MG63 (cell line): ENCODE measurements at places on chromosomes 11 and 22.
A peak's percentile ranks its signal among the peaks of the same experiment; 100 is the strongest.

- DNase-seq: no peak
Measured at GRCh38 chr11:6332066-6332465, 11.8 kb upstream of the CAVIN3 start.

GRCh38 chr11:62953811-62954210 is 31.0 kb downstream of the SLC22A6 start:
- DNase-seq: no peak

- no peak for DNase-seq
Measured at GRCh38 chr22:19866665-19867009, 12.0 kb upstream of the GNB1L start.

DNA sequence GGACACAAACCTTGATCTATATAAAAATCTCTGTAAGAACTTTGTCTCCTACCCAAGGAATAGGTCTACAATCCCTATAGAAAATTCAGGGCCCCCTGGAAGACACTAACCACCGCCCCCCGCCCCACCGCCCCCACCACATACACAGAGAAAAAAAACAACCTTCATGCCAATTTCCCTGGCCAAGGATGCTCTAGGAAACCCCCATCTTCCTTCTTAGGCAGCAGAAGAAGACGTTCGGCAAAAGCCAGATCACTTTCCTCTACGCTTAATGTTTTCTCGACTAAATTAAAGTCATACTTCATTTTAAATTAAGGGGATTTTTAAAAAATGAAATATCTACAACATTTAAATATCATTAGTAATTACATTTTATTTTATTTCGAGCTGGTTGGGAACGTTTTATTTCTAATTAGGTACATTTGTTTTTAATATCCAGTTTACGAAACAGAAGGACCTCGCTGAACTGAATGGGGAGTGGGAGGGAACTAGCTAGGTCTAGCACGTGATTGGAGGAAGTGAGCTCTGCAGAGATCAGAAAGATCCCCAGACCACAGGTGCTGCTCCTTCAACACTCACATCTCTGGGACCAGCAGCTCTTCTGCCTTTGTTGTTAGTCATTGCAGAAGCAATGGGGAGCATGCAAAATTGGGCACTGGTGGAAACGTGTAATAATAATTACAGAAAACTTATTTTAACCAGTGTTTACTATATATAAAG is 472.3 kb downstream of the MN1 start:
- DNase-seq: no peak

GRCh38 chr11:8168485-8169257 is at the start of gene RIC3:
Gene RIC3, minus strand, starts transcription at chr11:8169025. Its CDS starts 36 bp downstream, at chr11:8168989.
- DNase-seq: no peak

- DNase-seq: no peak
Measured at GRCh38 chr11:61999141-61999975, 31.9 kb upstream of the FTH1 start.

GRCh38 chr11:22558664-22559063 is 67.0 kb downstream of the FANCF start:
- DNase-seq: no peak

DNA sequence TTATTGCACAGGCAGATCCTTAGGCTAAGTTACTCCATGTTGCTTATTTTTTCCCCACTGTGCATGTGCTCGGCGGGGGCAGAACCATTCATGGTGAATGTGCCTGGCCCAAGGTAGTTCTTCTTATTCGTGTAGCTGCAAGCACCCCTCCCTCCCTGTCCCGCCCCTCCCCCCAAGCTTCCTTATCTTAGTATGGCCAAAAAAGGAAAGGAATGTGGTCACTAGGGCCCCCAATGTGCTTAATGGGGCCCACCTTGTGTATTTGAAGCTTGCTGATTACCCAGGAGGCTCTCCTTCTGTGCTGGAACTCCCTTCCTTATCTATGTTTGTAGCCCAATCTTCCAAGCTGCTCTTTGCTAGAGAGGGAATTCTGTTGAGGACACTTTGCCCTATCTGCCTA is 1259.7 kb upstream of the RAG2 start:
- DNase-seq: no peak

GRCh38 chr11:75028724-75029123 is 40.0 kb downstream of the NEU3 start:
- no peak for DNase-seq

- no peak for DNase-seq
Measured at GRCh38 chr11:39209981-39210380, 2249.5 kb downstream of the LRRC4C start.

GRCh38 chr11:8685306-8685705 is 2.7 kb downstream of the RPL27A start:
- no peak for DNase-seq

- DNase-seq: peak; percentile 89
Measured at GRCh38 chr22:30249049-30250038, 2.8 kb upstream of the LIF start.

- no peak for DNase-seq
Measured at GRCh38 chr11:68727783-68728182, 23.5 kb downstream of the TESMIN start.

DNA sequence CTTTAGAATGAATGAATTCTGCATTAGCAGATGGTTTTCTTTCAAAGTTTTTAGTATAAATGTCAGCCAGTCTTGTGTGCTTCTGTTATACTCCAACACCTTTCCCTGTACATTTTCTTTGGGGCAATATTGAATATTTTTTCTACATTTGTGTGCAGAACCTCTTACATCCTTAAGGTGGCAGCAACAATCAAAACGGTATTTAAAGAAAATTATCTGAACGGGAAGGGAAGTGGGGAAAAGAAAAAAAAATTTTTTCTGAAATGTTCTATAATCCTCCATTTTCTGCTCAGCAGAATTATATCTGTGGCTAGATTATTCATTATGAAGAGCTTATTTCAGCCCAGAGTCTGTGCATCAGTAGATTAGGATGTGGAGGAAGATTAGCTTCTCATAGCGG is 347.3 kb upstream of the RAG2 start:
- DNase-seq: no peak

DNA sequence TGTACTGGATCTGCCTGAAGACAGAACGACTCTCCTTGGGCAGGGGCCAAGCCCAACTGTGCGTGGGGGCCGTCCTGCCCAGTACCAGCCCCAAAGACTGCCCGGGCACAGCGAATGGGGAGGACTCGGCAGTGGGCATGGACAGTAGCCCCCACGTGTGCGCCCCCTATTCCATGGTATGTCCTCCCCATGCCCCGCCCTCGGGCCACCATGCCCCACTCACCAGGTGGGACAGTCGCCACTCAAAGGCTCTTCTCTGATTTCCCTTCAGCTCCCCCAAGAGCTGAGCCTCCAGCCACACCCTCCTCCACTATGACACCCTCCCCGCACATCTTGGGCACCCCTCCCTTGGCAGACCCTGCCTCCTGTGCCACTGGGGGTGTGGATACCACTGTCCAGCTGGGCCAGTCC is 43.5 kb downstream of the GNB1L start:
- DNase-seq: no peak

DNA sequence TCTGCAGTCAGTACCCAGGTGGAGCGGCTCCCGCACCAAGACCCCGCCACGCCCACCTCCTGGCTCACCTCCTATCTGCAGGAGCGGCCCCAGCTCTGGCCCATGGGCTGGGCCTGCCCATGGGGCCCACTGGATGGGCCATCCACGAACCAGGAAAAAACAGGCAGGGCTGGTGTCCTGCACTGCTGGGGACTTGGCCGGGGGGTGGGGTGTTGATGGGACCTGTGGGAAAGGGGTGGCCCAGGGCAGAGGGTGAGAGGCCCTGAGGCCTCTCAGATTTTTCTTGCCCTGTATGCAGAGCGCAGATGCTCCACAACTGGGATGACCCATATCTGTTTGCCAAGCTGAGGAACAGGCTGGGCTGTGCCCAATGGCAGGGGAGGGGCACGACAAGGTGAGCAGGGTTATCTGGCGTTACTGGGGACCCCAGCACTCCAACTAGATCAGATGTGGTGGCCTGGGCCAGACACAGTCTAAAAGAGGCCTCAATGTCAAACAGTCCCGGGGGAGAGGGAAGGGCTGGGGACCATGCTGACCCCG is 2.7 kb upstream of the PIM3 start:
- no peak for DNase-seq

GRCh38 chr22:30040499-30041260 is 39.6 kb upstream of the HORMAD2 start:
- DNase-seq: no peak

- DNase-seq: no peak
Measured at GRCh38 chr11:26326793-26327400, 5.0 kb upstream of the ANO3 start.

GRCh38 chr11:118679483-118679882 is at the start of gene TREH:
Gene TREH, minus strand, starts transcription at chr11:118679650. Its CDS starts 23 bp downstream, at chr11:118679627.
- DNase-seq: no peak

GRCh38 chr11:62922653-62923431 is 1.7 kb upstream of the CHRM1 start:
- DNase-seq: peak; percentile 18

DNA sequence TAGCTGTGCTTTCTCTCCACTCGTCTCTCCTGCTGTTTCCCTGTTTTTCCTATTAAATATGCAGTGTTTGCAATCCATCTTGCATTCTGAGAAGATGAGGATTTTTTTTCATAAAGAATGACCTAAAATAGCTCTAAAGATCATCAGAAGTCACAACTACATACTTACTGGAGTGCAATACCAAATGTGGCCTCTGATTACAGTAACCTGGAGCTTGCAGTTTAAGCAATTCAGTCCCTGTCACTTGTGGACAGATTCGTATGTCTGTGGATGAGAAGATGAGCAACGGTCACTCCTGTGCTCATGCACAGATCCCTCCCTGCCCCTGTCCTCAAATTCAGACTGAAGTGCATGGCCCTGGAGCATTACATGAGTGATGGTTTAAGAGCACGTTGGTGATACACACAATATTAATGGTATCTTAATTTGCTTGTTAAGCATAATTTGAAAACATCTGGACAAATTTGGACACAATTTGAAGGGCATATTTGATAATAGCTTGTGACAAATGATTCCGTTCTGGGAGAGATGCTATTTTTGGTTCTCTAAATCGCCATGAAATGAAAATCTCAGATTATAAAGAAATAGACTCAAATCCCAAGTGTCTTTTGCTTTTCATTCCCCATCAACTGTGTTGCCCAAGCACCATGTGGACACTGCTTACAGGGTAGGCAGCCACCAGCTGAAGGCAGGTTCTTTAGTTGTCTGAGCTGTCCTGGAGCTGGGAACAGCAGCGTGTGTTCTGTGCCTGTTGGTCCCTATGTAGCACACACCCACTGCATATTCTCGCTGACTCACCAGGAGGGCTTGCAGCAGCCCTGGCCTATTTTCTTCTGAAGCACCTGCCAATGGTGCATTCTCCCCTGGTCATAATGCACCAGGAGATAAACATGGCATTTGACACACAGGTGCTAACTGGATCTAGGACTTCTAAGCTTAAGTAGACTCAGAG is 32.6 kb upstream of the PRAME start:
- DNase-seq: no peak

DNA sequence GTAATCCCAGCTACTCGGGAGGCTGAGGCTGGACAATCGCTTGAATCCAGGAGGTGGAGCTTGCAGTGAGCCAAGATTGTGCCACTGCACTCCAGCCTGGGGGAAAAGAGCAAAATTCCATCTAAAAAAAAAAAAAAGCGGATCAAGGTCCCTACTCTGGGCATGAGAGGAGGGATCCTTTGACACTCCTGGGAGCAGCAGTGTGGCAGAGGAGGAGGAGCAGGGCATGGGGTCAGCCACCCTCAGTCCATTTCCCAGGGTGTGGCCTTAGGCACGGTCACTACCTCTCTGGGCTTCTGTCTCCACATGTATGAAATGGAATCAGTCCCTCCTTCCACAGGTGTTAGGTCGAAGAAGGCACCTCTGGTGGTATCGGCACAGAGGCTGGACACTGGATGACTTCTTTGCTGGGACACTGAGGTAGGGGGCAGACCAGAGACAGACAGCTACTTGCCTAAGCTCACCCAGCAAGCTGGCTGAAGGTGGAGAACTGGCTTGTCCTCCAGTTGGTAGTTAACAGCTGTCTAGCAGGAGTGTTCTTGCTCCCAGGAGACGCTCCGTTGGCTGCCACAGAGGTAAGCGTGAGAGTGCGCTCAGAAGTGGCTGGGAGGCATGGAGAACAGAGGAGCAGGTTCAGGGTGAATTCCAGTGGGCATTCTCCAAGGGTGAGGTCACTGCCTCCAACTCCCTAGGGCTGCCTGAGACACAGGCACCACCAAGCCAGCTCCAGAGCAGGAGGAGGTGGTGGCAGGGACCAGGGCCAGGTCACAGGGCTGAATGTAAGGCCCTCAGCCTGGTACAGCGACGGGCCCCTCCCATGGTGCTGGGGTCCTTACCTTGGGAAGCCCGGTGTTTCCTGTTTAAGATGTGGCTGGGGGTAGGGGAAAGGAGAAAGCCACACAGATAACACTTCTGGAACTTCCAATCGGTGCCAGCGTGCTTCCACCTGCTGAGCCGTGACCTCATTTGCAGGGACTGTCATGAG is 19.5 kb downstream of the TXN2 start:
- DNase-seq: peak; percentile 89

DNA sequence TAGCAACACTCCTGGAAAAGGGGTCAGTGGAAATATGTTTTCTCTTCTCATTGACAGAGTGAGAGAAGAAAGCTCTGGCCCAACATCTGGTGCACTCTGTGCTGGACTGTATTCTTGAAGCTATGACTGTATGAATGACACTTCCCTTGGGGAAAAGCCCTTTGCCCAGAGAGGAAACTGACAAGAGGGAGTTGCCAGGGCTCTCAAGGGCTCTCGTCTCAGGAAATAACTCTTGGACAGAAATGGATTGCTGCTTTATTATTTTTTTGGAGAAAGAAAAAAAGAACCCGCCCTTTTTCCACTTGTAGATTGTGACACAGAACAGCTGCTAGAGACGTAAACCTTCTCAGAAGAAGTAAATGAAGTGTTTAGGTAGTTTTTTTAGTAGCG is 11.4 kb downstream of the ETS1 start:
- DNase-seq: peak; percentile 53
